ENCODE measurements at places on chromosomes 2 and 18.

- no peak for DNase-seq
Measured at GRCh38 chr2:65762068-65762467, 329.7 kb upstream of the SPRED2 start.

DNA sequence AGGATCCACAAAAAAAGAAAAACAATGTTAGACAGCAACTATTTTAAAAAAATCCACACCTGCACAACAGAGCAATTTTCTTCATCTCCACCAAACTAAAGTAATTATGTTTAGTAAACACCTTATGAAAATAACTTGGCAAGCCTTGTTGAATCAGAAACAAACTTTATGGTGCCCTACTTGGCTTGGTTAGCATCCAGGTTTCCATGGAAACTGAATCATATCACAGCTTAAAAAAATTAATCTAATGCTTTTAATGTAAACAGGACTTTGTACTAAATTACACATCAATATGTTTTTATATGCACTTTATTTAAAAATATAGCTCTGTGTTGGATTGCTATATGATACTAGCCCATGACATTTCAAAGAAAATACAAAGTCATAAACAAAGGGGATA lies 1882.4 kb downstream of the SUCLG1 start:
- no peak for DNase-seq

DNA sequence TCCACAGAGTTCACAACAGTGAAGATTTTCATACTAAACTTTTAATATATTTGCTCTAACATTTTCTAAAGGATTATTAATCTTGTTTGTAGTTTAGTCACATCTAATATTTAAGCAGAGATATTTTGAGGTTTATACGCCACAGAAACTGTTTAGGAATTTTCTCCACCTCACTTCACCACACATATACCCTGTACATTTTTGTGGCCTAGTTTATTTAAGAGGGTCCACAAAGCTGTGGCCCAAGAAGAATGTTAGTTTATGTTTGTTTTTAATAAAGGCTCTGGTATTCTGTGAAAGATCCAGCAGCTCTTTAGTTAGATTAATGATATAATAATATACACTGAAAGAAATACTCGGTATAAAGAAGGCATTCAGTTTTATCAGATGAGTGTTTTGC lies 132.7 kb upstream of the TTC27 start:
- no peak for DNase-seq

GRCh38 chr2:237886685-237887481 lies 27.5 kb downstream of the RAMP1 start:
- no peak for DNase-seq

DNA sequence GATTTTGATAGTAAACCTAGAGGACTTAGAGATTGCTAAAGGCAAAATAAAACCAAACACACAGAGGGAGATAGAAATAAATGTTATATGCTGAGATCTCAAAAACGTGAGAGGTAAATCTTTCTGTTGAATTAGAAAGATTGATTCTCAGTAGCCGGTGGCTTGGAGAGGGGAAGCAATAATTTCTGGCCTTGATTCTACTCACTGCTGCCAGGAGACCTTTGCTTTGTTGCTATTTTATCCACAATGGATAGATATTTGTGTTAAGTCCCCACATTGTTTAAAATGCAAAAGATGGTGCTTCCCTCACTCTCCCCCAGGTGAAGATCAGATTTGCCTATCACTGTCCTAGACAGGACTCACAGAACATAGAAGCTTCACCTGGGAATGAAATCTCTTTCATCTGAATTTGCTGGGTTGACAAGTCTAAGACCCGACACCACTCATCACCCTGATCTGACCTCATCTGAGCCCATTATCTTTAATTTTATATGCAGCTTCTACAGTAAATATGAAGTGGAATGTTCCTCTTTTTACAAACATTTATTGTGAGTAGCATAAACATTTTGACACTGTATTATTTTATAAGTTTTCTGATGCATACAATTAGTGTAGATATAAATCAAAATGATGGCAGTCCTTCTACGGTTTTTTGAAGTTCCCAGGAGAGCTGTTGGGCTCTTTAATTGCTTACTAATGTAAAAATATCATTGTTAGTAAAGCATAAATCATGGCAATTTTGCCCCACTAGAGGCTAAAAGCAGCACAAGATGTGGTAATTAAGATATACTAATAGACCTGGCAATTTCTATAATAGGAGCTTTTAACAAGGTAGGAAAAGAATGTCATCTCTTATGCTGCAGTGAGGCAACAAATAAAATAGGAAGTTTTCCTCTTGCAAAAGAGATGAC lies 149.7 kb downstream of the DCC start:
- DNase-seq: no peak

- no peak for DNase-seq
Measured at GRCh38 chr2:223563462-223563861, 38.7 kb downstream of the SCG2 start.

DNA sequence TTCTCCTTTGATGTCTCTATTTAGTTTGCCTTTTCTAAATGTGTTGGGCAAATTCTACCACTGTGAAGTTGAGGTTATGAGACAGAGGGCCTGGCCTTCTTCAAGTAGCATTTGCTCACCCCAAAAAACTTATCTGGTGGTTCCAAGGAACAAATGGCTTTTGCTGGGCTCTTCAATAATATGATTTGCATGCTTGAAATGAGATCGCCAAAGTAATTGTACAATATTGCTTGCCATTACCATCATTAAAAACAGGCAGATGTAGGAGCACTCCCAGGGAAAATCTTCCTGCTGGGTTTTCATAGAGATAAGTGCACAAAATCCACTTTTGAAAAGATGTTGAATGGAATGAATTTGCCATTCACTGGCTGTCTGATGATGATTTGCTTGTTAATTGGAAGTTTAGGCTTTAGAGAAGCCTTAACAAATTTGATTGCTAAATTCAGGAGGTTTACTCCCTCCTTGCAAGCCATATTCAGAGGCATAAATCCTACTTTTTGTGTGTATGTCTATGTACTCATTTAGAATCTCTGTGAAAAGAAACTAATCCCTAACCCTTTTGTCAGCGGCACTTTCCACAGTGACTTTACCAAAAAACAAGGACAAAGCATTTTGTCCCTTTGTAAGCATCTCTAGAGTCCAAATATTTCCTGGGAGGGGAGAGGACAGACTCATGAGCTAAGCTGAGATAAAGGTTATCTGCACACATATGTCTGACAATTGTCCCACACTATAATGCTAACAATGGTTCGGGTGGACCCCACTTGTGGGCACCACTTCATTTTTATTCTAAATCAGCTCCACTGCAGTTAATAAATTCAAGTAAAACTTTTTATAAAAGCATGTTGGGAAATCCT lies 240.8 kb upstream of the PIK3C3 start:
- DNase-seq: no peak

GRCh38 chr2:168196764-168197180 lies 50.6 kb downstream of the STK39 start:
- no peak for DNase-seq

GRCh38 chr2:29520001-29520400 lies 401.4 kb downstream of the ALK start:
- DNase-seq: no peak

DNA sequence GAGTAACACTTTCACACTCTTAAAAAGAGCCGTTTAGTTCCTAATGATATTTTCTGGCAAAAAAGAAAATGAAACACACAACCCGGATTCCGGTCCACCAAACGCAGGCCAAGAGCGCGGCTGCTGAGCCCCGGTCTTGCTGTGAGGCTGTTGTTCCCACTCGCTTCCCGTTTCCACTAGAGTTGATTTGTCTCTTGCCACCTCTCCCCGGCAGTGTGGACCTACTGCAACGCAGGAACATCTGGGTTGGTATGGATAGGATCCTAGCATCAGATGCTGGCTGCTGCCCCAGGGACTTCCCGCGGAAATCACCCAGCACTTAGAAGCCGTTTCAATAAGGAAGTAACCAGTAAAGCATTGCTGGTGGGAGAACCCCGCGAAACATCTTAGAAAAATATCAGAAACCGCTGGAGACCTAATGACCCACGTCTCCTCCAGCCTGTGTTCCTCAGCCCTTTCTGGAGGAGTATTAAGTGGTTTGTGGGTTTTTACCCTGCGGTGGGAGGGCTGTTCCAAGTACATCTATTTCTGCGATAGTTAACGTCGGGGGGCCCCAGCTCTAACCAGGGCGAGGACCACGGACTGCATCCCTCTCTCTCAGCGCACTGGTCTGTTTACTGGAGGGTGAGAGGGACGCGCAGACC lies 939 bp downstream of the DOCK10 start:
- DNase-seq: peak; percentile 42

GRCh38 chr2:28377195-28377816 lies 15.4 kb upstream of the FOSL2 start:
- no peak for DNase-seq

DNA sequence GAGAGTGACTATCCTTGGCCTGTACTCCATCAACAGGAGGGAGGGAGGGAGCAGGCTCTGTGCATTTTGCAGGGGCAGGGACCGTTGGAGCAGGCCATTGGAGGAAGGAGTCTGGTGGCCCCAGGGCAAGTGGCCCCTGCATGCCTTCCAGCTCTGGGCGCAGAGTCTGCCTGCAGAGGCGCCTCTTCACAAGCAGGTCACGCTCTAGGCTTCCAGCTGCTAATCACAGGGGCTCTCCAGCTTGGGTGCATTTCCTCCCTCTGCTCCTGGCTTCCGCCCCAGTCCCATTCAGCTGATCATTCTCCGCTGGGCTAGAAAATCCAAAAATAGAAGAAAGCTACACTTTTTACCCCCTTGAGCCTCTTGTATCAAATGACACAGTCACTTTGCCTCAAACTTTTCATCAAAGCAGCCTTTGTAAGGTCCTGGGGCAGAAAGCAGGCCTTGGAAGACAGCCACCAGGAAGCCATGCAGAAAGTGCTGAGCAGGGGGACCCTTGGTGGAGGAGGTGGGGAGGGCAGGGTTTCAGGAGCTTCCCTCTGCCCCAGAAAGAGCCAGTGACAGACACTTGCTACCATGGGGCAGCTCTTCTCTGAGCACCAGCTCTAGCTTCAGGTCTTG lies 11.3 kb downstream of the TMEM247 start:
- DNase-seq: no peak

GRCh38 chr2:18814387-18814786 lies 225.0 kb upstream of the NT5C1B start:
- no peak for DNase-seq

- DNase-seq: no peak
Measured at GRCh38 chr2:234565201-234565600, 68.3 kb upstream of the ARL4C start.

DNA sequence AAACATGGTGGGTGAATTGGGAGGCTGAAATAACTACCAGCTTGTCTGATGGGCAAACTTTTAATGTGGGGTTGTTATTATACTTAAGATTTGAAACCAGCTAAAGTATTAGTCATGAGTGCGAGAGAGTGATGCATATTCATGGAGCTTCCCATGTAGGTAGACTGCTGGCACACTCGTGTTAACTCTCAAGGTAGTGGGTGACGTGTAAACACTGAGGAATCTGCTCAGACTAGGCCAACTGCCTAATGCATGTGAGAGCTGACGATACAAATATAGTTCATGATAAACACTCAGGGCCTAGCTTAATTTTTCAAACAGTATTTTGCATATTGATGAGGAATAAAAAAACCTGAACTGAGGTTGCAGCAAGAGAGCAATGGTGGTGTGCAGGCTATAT lies 1165.7 kb upstream of the PIK3C3 start:
- DNase-seq: no peak

DNA sequence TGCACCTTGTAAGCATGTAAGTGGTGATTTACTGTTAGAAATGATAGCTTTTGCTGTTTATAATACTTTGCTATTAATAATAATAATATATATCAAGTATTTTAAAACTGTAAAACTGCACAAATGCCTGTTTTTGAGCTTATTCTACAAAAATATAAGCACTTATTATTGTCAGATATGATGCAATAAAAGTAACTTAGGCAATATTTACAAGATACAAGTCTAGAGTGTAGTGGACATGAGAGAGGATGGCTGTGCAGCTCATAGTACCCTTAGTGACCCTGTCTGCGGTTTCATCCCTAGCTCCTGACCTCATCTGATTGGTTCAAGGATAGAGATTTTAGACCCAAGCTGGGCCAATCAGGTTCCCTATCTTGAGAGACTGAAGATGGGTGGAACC lies 178.4 kb downstream of the MTX2 start:
- no peak for DNase-seq

GRCh38 chr2:146908776-146909175 lies 936.1 kb upstream of the ACVR2A start:
- DNase-seq: no peak

DNA sequence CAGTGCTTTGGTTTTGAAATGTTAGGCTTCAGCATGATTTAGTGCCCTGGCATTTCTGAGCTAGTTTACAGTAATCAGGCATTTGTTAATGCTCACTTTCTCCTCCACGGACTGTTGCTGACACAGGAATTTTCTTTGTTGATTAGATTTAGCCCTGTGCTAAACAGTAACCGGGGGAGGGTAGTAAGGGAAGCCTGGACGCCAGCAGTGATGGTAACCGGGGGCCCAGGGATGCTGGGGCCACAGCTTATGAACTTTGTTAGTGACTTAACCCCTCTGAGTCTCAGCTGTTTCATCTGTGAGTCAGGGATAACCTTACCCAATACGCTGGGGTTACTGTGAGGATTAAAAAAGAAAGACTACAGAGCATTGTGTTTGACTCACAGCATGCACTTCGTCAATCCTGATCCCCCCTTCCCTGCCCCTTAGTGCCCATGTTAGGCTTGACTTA lies 33.5 kb downstream of the KLHL29 start:
- DNase-seq: no peak

- DNase-seq: no peak
Measured at GRCh38 chr18:49273241-49273880, 187.1 kb downstream of the DYM start.

DNA sequence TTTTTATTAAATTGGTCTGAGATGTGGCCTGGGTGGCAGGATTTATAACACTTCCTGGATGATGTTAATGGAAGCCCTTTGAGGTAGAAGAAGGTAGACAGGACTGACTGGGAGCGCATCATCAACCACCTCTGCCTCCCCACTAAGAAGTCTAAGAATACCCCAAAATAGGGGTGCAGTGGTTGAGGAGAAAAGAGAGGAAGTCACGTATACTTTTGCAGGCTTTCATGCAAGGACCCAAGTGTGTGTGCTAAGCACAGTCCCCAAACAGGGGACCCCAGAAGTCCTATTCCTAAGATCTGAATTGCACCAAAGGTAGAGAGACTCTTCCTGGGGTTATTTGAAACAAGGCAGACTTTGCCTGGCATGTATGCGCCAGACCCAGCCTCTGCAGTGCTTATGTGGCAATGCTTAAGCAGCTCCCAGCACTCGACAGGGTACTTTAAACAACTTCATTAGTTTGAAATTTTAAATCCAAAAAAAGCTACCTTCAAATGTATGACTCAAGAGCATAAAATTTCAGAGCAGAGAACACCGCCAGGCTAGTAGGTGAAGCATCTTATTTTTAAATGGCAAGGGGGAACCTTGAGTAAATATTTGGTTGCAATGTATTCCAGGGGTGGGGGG lies 35.3 kb downstream of the BCL2 start:
- no peak for DNase-seq

GRCh38 chr2:232137356-232138147 lies 176.0 kb downstream of the DIS3L2 start:
- DNase-seq: no peak

GRCh38 chr2:30935795-30936194 lies 128.5 kb upstream of the CAPN13 start:
- DNase-seq: no peak

- no peak for DNase-seq
Measured at GRCh38 chr2:230318190-230319121, 8.5 kb upstream of the SP140L start.

GRCh38 chr18:26536032-26536431 lies 12.3 kb downstream of the KCTD1 start:
- DNase-seq: no peak

All from stimulated activated CD8-positive, alpha-beta memory T cell treated with anti-CD3 and anti-CD28 coated beads, Interleukin-4, amount 100 ng/mL, for 1 hour (primary cell).